SIG-M5 (cell line): ENCODE measurements at places on chromosomes 3 and 15.

GRCh38 chr3:1700650-1701049 lies 398.0 kb upstream of the CNTN4 start:
- DNase-seq = no peak

DNA sequence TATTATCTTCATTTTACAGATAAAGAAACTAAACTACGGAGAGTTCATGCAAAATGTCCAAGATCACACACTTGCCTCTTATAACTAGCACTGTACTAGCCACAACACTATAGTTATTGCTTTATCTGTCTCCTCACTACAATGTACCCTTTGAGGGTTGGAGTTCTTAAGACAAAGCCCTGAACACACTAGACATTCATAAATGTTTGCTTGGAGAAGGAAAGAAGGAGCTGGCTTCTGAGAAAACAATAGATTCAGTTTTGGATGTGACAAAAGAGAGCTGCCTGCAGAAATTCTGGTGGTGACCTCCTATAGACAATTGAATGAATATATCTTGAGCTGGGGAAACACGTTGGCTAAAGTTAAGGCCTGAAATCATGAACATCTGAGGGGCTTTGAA lies 169.9 kb upstream of the ARHGEF26 start:
- DNase-seq = no peak

GRCh38 chr15:96896766-96897165 lies 566.3 kb downstream of the NR2F2 start:
- DNase-seq = no peak

DNA sequence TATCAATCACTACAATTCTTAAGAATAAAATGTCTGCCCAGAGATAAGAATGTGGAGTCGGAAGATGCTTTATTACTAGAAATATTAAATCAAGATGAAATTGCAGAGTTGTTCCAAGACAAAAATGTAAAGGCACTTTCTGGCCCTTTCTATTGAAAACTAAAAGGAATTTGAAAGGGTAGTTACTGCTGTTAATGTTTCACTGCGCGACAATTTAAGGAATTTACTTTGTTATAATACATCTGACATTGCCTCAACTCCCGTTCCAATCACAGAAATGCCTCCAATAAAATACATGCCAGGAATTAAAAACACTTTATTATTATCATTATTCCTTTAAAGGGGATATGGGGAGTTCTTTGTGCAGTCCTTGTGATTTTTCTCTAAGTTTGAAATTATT lies 26.4 kb downstream of the RSL24D1 start:
- no peak for DNase-seq

DNA sequence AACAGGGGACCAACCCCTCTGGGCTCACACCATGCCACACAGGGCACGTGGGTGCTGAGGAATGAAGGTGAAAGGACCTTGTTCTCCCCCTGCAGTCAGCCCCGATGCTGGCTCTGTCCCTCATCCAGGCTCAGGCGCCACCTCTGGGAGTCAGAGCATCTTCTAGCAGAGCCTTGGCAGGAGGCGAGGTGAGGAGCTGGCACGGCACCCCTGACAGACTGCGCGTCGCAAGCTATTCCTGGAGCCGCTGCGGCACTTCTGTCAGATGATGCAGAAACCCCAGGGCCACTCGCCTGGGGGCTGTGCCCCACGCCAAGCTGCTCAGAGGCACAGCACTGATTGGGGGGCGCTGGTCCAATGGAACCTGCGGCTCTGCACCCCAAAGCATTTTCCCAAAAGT lies 62.0 kb downstream of the MGLL start:
- no peak for DNase-seq

GRCh38 chr15:98398886-98399285 lies 249.5 kb upstream of the IGF1R start:
- no peak for DNase-seq

- DNase-seq = no peak
Observed at GRCh38 chr3:98594628-98595324, 1.4 kb upstream of the CPOX start.

DNA sequence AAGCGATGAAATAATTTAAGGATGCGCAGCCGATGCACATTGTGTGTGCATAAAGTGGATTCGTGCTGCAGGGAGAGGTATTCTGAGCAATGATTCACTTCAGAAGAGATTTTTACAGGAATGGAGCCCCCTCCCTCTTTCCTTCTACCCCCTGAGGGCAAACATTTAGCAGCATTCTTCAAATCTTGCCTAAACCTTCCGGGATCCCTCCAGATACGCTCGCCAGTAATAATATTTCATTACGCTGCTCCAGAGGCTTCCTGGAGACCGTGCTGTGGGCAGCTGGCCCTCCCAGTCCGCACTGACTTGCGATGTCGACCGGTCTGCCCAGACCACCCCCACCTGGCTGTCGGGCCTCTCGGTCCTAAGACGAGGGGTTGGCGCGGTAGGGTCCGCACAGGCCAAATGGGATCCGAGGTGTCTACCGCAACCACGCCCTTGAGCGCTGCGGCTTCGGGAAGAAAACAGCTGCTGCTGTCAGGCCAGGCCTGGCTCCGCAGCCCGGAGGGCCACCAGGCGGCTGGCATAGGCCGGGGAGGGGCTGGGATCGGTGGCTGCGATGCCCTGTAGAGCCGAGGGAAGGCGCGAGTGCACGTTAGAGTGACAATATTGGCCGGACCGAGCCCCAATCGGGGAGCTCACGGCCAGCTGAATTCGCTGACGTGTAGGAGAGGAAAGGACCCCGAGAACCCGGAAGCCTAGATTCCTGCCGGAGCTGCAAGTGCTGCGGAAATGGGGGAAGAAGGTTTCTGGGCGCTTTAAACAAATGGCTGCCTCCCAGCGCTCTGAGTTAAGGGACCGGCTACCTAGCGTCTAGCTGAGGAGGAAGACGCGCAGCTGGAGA lies 14.3 kb downstream of the ZIC4 start:
- no peak for DNase-seq

- DNase-seq = no peak
Observed at GRCh38 chr3:45454466-45454865, 66.1 kb downstream of the LARS2 start.

DNA sequence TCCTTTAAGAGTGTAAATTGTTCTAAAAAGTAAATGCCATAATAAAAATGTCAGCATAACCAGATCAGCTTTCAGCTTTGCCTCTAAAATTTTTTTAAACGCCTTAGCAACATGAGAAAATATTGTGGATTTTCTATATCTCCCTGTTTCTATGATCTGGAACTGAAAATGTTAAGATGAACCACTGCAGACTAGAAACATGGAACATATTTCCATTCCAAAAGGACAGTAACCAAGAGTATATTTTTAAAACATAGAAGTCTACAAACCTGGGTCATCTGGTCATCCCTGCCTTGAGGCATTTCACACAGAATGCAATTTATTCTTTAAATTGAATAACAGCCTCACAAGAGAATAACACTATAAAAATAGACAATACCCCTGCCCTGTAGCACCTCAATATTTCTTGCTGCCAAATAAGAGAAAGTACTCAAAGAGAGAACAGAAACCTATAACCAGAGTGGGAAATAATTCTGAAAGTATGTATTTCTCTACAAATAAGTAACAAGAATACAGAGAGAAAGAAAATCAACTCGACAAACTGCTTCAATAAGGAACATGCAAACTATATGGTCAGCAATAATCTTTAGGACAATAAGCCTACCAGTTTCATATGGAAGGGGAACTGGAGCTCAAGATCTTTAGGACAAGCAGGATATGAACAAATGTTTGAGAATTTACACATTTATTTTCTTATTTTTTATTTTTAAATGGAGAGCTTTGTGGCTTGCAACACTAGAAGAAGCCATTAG lies 949.0 kb downstream of the EPHA3 start:
- no peak for DNase-seq

- DNase-seq = no peak
Observed at GRCh38 chr15:98163319-98164045, 203.0 kb downstream of the ARRDC4 start.

GRCh38 chr3:117609330-117609729 lies 899.8 kb downstream of the TUSC7 start:
- DNase-seq = no peak

GRCh38 chr3:157982359-157982758 lies 123.9 kb downstream of the SHOX2 start:
- no peak for DNase-seq

DNA sequence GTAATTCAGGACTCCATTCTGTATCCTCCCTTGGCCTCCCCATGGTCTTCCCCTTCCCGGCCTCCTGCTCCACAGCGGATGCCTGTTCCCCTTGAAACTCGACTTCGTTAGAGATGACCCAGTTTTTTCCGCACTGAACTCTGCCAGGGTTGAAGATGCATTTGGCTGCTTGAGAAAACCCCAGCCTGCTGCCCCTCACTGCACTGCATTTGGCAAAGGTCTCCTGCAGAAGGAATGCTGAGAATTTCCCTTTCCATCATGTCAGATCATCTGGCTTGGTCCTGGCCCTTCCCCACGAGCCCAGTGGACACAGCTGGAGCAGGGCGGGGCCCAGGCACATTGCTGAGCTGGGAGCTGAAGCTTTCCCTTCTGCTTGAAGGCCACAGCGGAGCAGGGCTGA lies 37.6 kb upstream of the RGMA start:
- no peak for DNase-seq

GRCh38 chr15:28049581-28049980 lies 49.5 kb downstream of the OCA2 start:
- no peak for DNase-seq

DNA sequence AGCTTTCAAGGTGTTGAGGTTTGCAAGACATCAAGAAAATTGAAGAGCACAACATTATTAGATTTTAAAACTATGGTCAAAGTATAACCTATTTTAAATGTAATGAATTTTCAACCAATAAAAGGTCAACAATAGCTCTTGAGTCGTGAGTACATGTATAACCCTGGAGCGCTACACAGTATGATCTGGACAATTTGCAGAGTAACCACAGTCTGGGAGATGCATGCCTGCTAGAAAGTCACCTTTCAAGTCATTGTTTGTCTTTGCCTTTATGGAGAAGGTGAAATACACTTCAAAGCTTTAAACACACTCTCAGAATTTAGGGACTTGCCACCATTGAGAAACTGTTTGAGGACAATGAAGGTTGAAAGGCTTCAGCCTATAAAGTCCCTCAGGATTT lies 112.6 kb upstream of the ALCAM start:
- no peak for DNase-seq

DNA sequence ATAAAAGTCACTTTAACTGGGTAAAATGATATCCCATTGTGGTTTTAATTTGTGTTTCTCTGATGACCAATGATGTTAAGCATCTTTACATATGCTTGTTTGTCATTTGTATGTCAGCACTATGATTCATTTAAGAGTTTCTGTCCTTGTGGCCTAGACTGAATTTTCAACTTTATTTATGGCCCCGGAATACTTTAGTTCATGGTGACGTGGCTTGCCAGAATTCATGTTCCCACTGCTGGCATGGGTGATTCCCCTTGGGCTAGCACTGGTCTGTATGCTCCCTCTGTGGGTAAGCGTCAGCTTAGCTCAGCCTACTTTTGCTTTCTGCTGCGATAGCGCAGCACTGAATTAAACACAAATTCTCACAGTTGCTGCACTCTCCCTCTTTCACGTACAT lies 436.3 kb upstream of the SGO1 start:
- DNase-seq = no peak

- no peak for DNase-seq
Observed at GRCh38 chr15:100693451-100693850, 91.1 kb downstream of the ASB7 start.

DNA sequence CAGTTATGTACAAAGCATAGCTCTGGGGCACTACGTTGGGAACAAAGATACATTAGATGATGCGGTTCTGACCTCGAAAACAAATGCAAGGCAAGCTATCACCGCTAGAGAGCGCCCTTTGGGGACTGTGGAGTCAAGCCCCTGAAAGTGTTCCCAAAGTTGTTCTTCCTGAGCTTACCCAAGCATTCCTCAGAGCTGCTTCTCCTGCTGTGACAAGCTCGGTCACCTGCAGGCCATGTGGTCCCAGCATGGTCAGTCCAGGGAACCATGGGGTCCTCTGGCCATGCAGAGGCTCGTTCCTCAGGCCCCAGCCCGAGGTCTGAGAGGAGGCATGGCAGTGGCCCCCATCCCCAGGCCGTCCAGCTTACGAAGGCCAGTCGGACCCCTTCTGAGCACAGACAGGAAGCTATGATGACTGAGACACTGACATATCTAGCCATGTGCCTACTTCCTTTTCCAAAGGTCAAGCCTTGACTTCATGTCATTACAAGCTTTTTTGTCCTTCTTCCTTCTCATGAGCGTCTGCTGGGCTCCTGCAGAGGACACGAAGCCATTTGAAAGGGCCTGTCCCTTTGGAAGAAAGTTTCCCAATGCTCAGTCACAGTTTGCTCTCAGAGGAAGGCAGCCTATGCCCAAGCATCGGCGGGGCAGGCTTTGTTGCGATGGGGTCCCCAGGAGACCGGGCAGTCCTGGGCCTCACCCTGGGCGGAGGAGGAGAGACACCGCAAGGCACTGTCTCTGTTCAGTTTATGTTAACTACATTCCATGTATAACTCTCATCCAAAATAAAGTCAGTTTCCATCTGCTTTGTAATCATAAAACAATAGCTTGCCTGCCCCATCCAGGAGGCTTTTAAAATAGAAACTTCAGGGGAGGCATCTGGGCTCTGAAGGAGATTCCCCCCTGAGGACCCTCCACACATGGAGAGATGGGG lies 79.3 kb downstream of the ATP10A start:
- DNase-seq = no peak

DNA sequence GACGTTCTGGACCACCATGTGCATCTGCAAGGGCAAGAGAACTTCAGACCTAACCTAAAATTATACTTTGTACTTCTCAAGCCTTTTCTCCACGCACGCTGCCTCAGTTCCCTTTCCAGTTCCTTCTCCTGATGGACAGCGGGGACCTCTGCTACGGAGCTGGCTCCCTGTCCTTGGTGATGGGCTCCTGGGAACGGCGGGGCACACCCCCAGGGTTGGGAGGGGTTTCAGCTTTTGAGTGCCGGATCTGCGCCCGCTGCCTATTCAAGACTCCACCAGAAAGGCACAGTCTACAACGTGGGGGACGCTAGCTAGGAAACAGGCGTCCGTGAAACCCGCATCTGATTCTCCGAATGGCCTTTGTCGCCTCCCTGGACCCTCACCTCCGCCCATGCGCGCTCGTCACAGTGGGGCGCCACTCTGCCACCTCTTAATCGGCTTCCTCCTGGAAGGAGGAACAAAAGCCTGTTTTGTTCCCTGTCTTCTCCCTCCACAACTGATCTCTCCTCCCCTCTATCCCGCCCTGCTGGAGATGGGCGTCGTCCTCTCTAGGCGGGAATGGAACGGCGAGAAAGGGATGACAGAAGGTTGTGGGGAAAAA lies 2.2 kb downstream of the GPR149 start:
- DNase-seq = no peak

- DNase-seq = no peak
Observed at GRCh38 chr3:133469140-133469731, 69.4 kb downstream of the BFSP2 start.

DNA sequence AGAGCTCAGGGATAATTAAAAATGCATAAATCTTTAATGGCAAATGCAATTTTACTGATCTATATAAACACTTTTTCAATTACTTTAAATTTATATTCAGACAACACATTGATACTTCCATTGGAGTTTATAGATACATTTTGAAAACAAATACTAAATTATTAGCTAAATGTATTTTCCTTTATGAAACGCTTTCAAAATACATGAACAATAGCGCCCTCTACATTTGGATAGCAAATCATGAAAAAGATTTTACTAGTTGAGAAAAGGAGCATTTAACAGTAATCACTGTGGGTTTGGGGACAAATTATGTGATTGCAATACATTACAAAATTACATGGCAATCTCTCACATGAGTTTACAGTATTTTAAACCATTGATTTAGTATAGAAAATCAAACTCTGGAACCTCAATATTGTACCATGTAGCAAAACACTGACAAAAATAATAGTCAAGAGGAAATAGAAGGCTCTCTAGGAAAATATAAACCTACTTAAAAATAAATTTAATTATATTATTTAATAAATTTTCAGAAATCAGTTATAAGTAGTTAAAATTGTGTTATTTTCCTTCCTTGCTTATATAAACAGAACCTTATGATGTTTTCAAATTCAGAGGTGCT lies 207.9 kb downstream of the ZIC1 start:
- DNase-seq = no peak
